ENCODE measurements at places on chromosomes 5 and 9.

GRCh38 chr9:95425910-95426551 lies 90.7 kb downstream of the PTCH1 start:
- no peak for DNase-seq

DNA sequence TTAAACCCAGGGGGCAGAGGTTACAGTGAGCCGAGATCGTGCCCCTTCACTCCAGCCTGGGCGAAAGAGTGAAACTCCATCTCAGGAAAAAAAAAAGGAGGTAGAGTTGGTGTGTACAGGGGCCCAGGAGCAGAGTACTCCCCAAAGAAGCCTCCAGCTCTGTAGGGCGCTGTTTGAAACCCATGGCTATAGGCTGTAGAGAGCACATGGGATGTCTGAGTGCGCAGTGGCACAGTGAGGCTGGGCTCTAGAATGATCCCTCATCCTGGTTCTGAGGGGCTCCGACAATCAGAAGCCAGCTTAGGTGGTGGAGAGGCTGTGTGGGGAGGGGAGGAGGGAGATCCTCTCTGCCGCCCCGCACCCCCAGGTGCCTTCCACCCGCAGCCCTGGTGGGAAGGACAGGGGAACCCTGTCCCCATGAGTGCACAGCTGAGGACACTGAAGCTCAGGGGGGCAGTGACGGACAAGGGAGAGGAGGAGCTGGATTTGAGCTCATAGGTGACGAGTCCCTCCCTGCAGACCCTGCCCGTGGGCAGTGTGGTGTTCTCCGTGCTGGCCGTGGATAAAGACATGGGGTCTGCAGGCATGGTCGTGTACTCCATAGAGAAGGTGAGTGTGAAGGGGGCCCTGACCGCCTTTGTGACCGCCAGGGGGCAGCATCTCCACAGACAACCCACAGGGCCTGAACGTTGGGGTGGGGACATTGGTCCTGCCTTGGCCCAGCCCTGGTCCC lies 24.6 kb downstream of the CDHR2 start:
- DNase-seq, result no peak

GRCh38 chr5:178420354-178420781 lies 169.8 kb downstream of the COL23A1 start:
- no peak for DNase-seq

GRCh38 chr9:36382484-36382883 lies 17.6 kb downstream of the RNF38 start:
- no peak for DNase-seq

Measured in fibroblast of skin of left biceps (primary cell).